ENCODE measurements at places on chromosomes 11 and 22.

- no peak for DNase-seq
Measured at GRCh38 chr11:63868399-63869064, 29.6 kb downstream of the MARK2 start.

- DNase-seq, result no peak
Measured at GRCh38 chr22:36419912-36420882, 32.4 kb upstream of the MYH9 start.

GRCh38 chr11:6523253-6523652 is 26.2 kb downstream of the DNHD1 start:
- DNase-seq, result no peak

- DNase-seq, result no peak
Measured at GRCh38 chr11:57491371-57492061, 24.0 kb downstream of the SLC43A1 start.

DNA sequence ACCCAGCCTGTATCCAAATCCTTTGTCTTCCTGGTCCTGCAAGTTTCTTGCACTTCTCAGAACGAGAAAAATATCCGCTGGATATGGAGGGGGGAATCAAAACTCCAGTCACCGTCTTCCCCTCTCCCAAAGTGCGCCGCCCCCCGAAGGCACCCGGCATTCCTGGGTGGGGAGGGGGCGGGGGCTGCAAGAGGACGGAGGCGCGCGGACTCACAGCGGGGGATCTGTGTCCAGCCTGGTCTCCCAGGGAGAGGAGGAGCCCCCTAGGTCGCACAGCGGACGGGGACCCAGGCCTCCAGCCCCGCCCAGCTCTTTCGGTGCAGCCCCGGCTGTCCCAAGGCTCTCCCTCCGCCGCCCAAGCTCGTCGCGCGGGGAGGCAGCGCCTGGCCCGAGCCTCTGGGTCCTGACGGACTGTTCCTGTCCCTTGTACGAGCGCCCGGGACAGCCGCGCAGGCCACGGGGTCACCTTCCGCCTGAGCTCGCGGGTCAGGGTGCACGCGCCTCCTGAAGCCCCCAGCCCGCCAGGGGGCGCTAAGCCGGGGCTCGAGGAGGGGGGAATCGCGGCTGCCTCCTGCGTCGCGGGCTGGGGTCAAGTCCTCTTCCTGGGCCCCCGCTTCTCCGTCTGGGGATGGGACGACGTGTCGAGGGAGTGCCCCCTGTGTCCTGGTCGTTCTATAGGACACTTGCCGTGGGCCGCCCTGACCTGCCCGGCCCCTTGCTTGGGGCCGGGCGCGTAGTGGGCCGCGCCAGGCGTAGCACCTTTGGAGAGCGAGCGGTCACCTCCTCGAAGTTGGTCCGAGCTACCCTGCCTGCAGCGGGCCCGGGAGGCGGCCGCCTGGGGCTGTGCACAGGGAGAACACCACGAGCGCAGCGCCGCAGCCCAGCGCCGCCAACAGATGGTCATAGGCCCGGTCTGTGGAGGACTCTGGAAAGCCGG is 2.4 kb upstream of the WNT11 start:
- peak; percentile 82 for DNase-seq

DNA sequence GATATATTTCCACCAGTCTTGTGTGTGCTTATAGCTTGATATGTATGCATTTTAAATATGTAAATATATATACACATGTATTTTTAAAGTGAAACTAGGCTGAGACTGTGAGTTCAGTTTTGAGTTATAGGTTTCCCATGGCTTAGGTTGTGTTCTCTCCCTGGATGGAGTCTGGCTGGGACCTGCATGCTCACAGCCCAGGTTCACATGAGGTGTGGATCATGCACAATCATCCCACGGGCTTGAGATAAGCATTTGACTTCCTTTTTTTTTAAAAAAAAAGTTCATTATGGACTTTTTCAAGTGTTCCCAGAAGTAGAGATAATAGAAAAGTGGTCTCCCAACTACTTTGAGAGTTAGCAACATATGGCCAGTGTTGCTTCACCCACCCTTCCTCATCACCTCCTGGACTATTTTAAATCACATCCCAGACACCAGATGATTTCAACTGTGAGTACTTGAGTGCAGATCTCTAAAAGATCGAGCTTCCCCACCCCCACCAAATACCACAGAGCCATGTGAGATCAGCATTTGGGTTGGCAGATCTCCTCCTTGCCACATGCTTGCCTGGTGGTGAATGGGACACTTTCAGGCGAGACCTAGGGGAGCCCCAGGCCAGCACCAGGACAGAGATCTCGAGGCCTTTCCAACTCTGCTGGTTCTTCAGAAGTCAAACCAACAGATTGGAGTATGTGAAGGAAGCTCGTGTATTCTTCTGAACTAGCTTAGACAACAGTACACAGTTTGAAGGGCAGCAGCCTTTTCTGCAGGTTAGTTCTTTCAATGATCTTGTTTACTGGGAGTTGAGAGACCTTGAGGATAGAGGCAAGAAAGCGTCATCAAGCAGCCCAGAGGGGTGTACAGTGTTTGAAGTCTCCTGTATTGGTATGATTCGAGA is 15.9 kb downstream of the MED15 start:
- no peak for DNase-seq

GRCh38 chr22:19178065-19178656 is 375 bp downstream of the SLC25A1 start:
- peak; percentile 60 for DNase-seq

- DNase-seq, result no peak
Measured at GRCh38 chr11:17481905-17482304, 5.3 kb upstream of the ABCC8 start.

DNA sequence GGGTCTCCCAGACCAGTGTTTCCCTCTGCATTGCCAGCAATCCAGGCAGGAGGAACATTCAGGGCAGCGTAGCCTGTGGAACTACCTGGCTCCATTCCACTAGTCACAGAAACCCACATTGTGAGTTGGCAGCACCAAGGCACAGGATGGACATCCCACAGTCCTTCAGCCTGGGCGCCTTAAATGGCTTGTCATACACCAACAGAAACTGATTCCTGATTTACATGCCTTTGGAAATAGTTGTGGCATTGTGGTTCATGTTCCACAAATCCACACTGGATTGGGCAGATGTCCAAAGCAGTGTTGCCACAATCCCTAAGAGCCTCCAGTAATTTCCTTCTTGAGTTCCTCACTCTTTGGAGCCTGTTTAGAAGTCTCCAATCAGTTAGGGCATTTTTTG is 225.6 kb downstream of the BLID start:
- DNase-seq, result no peak

- no peak for DNase-seq
Measured at GRCh38 chr22:30821863-30822215, 127.2 kb downstream of the OSBP2 start.

DNA sequence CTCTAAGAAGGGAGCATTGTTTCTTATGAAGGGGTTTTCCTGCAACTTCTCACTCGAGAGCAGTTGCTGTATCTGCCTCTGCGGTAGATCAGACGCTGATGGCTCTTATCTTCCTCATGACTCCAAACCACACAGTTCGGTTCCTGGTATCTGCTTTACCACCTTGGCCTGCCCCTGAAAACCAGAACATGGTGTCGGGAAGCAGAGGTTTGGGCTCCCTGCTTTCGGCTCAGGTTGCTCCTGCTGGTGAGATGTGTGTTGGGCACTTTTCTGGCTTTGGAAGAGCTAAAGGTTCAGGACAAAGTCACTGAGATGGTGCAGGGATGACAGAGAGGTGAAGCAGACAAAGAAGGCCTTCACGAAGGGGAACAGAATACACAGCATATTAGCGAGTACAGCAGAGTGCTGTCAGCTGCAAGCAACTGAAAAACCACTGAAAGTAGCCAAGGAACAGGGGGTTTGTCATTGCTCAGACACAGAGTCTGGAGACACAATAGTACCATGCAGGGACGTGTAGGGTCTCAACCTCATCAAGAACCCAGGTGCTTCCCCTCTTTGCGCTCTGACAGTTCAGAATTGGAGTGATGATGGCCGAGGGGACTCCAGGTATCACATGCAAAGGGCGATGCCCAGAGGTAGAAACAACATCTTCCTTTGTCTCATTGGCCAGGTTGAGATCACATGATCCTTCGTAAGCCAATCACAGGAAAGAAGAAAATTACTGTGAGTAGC is 11.9 kb upstream of the CSF2RB start:
- DNase-seq, result no peak

DNA sequence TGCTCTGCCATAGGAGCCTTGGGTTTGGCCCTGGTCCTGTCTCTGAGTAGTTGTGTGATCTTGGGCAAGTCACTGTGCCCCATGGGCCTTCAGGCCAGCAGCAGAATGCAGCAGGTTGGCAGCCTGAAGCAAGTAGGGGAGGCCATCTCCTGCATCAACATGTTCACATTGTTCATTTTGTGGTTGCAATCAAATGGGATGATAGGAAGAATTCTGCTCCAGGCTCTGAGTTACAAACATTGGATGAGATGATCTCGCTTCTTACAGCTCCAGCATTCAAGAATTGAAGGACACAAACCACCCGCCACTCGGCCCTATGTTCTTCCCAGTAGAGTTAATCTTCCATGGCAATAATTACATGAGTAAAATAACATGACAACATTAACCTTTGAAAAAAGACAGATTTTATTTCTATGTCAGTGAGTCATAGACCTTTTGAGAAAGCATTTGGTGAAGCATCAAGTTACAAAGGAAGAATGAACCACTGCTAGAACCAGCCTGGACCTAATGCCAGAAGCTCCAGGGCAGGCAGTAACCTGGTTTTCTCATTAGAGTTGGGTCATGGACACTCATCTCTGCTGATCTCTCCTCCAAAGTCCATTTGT is 308.3 kb upstream of the NCAM1 start:
- DNase-seq, result no peak

DNA sequence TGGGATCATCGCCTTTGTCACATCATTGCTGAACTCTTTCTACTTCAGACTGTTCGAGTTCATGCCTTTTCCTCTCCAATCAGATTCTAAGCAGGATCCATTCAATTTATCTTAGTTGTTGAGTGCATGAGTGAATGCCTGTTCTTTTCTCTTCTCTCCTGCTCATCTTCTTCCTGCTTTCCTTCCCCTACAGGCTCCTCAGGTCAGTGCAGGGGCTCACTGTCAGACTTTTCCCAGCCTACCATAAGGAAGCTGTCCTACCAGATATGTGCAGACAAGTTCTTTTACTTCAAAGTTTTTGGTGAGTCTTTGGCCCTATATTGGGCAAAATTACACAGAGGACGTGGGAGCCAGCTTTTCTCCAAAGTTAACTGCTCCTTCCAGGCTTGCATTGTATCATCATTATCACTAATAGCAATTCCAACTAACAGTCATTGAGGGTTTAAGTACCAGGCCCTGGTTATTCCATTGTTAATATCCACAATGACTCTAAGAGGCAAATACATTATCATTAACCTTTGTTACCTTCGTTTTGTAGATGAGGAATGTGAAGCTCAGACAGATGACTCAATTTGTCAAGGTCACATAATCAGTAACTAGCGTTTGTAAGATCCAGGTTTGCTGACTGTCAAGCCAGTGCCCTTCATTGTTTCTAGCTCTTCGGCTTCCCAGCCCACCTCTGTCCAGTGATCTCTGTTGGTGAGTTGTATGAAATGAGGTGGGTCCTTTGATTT is 30.4 kb downstream of the OR6Q1 start:
- no peak for DNase-seq

GRCh38 chr22:41178425-41178975 is 26.6 kb upstream of the L3MBTL2 start:
- no peak for DNase-seq

- DNase-seq, result no peak
Measured at GRCh38 chr11:69774354-69775162, 583 bp downstream of the FGF4 start.

DNA sequence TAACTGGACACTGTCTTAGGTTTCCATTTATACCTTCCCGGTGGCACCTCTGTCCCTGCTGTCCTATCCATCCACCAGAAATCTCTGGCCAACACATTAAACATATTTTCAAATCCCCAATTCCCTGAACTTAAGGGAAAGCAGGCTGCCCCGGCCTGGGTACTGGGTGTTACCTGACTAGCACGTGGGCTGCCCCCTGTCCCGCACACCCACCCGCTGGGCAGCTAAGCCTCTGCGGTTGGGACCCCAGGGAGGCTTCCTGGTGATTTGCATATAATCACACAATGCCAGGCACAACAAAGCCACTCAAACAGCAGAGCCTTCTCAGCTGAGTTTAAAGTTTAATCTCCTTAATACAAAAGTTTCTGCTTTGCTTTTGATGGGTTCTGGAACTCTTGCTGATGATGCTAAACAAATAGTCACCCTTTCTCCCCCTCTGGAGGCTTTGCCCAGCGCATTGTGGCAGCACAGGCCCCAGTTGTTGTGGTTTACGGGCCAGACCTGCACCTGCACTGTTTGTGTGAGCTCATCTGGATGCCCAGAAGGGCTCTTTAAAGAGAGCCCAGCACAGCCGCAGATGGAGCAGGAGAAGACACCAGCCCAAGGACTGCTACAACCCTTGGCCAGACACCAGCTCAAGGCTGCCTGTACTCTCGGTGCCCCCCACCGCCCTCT is 59.9 kb upstream of the POU2AF1 start:
- DNase-seq, result peak; percentile 76

DNA sequence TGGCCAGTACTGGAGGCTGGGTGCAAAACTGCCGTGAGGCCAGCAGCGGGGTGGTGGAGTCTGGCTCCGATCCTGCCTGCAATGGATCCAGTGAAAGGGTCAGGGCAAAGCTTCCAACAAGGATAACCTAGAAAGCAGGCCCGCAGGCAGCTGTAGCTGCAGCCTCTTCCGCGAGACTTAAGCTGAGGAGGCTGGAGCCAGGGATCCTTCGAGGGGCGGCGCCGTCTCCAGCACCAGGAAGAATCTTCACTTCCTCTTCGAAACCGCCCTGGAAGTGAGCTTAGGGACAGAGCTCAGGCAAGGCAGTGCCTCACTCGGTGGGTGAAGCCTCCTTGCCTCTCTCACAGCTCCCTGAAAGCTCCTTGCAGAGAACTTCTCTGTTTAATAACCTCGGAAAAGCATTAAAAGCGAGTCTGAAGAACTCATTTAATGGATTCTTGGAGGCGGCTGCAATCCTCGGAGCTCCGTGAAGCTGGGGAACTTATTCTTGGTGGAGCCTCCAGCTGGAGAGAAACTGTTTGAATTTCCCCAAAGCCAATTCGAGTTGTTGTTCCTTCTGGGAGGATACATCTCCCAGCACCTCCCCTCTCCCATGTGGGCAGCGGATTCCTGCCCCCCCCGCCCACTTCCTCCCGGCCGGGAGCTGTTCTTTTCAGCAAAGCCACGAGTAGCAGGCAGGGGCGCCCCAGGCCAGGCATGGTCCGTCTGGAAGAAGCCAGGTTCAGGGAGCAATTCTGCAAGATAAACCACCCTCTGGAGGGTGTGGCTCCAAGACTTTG is 169.9 kb downstream of the CTTN start:
- DNase-seq, result no peak

DNA sequence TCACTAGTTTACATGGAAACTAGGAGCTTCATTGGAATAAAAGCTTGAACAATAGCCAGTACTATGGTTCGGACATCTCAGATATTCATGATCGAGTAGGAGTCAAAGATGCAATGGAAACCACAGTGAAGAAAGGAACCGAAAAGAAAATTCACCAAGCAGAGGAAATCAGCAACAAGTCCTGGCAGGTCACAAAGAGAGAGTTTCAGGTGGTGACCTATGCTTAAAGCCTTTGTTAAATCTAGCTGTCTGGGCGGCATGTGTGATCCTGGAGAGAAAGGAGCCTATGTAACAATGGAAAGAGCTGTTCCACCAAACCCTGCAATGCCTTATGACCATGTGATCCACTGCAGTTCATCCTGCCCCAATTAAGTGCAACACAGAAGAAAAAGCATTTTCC is 68.9 kb upstream of the POU2AF2 start:
- no peak for DNase-seq

- DNase-seq, result no peak
Measured at GRCh38 chr22:22896601-22897000, 9.0 kb downstream of the IGLL5 start.

- no peak for DNase-seq
Measured at GRCh38 chr11:70364745-70365543, 33.4 kb upstream of the CTTN start.

- DNase-seq, result no peak
Measured at GRCh38 chr22:25996669-25997068, 172.6 kb upstream of the SEZ6L start.

Measured in NCI-H345 (cell line).